GM12864 (cell line): ENCODE measurements at places on chromosomes 5 and 9.

- DNase-seq: no peak
Measured at GRCh38 chr5:141951332-141951781, 6.6 kb downstream of the PCDH12 start.

DNA sequence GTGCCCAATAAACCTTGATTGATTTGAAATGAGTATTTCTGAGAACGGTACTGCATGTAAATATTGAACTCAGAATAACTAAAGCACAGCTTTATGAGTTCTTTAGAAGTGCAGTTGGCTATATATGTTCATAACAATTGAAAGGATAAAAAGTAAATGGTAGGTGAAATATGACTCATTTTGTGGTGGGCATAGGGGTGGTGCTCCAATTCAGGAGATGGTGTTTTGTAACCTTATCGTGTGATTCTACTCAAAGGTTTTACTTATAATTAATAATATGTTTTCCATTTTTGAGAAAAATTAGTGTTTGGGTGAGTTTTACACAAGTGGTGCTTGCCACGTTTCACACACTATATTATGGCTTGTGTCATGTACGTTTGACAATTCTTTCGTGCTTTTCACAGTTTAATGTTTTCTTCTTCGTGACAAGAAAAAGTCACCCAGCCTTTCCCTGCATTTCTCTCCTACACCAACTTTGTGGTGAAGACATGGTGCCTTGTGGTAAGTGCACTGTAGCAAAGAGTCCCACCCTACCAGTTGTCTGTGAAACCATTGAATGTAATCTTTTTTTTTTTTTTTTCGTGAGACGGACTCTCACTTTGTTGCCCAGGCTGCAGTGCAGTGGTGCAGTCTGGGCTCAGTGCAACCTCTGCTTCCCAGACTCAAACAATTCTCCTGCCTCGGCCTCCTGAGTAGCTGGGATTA is 492.5 kb upstream of the SGCD start:
- no peak for DNase-seq

DNA sequence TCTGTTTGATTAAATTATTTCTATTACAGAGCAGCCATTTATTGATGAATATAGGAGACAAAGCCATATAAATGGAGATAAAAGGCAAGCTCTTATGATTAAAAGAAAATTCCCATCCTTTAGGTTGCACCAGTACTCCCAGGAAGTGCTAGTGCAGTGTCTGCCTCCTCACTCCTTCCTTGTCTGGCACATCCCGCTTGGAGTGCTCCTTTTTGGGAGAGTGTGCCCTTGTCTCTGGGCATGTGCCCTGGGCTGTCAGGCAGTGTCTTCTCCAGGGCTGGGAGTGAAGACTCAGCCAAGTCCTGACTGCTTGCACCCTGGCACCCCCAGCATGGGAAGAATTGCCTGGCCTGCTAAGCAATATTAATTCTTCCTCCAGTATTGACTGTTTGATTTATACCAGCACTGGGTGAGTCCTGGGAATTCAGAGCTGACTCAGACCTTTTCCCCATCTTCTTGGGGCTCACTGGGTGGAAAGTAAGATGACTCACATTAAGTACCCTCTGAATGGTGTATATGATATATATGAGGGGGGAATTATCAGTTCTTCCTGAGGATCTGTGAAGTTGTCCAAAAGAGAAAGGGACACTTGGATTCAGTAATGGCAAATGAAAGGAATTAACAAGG is 62.1 kb downstream of the ZSWIM6 start:
- DNase-seq: no peak

- DNase-seq: no peak
Measured at GRCh38 chr5:94174748-94175411, 433.5 kb upstream of the POU5F2 start.

DNA sequence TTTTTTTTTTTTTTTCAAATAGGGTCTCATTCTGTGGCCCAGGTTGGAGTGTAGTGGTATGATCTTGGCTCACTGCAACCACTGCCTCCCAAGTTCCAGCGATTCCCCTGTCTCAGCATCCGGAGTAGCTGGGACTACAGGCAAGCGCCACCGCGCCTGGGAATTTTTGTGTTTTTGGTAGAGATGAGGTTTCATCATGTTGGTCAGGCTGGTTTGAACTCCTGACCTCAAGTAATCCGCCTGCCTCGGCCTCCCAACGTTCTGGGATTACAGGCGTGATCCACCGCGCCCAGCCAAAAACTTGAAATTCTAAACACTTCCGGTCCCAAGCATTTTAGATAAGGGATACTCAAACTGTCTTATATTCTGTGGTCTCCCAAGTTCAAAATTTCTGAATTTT is 718.9 kb upstream of the MEF2C start:
- no peak for DNase-seq

DNA sequence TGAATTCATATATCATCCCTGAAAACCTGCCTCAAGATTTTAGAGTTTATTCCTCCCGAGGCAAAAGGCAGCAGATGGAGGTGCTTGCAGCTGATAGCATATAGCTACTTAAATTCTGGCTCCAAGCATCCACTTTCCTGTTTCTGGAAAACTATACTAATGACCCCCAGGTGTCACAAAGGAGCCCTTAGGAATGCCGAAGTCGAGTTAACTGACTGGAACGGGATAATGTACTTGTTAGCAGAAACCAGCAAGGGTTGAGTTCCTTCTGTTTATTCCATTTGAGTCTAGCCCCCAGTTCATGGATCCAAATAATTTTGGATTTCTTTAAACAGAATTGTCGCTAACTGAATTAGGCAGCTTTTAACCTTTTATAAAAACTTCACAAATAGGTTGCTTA is 44.5 kb downstream of the PTTG1 start:
- DNase-seq: no peak

- DNase-seq: no peak
Measured at GRCh38 chr9:76588316-76588715, 129.3 kb downstream of the GCNT1 start.

DNA sequence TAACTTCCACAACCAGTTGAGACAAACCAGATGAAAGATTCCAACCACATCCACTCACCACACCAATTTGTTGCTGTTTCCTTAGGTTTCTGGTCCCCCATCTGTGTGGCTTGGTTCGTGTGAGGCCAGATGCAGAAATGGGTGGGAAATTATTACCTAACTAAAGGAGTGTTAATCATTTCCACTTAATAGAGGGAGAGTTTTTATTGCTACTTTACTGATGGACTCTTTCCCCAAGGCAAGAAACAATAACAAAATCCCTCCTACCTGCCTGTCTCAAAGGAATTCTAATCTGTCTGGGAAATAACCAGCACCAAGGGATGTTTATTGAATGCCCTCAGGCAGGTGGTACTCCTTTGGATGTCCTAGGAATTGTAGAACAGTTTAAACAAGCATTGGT is 76.3 kb downstream of the TMEM167A start:
- no peak for DNase-seq

- no peak for DNase-seq
Measured at GRCh38 chr9:70641631-70642030, 227.2 kb upstream of the KLF9 start.

DNA sequence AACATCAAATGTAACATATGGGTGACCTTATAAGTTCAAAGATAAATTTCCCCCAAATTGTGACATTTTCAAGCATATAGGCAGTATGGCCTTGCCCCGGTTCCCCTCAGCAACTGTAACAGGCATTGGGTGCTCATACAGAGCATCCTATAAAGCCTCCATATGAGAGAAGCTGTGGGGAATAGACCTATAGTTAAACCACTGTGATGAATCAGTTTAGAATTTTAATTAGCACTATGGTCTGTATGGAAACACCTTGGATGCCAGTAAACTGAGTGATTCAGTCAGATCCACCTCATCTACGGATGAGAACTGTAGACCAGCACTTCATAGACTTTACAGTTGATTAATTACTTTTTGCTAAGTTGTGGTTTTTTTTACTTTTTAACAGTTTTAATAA is 79.4 kb downstream of the ERCC6L2 start:
- no peak for DNase-seq

GRCh38 chr5:141816598-141817399 is 61.4 kb downstream of the PCDH1 start:
- no peak for DNase-seq

GRCh38 chr9:27423915-27424710 is 100.0 kb upstream of the IFNK start:
- no peak for DNase-seq

DNA sequence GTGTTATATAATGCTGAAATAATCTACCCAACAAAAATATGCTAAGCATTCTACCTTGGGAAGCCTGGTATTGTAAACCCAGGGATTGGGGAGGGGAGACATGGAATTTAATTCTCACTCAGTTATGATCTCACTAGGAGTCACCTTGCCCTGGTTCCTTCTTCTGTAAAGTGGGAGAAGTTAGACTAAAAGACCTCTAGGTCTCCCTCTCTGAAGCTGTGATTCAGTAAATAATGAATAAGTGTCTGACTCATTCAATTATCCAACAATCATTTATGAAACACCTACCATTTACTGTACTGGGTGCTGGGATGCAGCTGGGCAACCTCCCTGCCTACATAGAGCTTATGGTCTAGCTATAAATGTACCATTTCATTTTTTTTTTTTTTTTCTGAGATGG is 20.2 kb upstream of the SPARC start:
- no peak for DNase-seq

DNA sequence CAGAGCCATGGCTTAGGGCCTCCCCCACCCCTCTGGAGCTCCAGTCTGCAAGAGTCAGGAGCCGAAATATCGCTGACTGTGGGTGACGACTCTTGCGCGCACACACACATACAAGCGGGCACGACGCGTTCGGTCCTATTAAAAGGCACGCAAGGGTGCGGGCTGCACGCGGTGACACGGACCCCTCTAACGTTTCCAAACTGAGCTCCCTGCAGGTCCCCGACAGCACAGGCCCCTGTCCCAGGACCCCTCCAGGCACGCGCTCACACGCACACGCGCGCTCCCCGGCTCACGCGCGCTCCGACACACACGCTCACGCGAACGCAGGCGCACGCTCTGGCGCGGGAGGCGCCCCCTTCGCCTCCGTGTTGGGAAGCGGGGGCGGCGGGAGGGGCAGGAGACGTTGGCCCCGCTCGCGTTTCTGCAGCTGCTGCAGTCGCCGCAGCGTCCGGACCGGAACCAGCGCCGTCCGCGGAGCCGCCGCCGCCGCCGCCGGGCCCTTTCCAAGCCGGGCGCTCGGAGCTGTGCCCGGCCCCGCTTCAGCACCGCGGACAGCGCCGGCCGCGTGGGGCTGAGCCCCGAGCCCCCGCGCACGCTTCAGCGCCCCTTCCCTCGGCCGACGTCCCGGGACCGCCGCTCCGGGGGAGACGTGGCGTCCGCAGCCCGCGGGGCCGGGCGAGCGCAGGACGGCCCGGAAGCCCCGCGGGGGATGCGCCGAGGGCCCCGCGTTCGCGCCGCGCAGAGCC is at the start of gene GRIN1:
TSS of gene GRIN1 (plus strand) at position 433 of the 746 bp plus-strand sequence. CDS start 333 bp downstream, outside the sequence.
- DNase-seq: no peak

GRCh38 chr5:125928663-125929062 is 494.5 kb upstream of the GRAMD2B start:
- no peak for DNase-seq

- DNase-seq: no peak
Measured at GRCh38 chr5:15538516-15538915, 38.5 kb downstream of the FBXL7 start.

DNA sequence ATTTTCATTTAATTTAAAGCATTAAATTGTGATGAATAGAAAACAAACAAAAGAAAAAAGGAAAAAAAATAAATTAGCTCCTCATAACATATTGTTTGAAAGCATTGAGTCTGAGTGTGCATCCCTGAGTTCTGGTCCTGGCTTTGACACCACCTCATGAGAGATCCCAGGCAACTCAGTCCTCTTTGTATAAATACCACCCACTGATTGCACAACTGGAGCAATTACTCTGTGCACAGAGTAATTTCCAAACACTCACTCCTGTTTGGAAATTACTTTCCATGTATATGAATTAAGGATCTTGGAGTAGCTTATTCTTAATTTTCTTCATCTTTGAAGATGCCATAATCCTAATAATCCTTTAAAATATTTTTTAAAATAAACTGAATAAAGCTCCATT is 59.4 kb upstream of the C5orf46 start:
- no peak for DNase-seq

DNA sequence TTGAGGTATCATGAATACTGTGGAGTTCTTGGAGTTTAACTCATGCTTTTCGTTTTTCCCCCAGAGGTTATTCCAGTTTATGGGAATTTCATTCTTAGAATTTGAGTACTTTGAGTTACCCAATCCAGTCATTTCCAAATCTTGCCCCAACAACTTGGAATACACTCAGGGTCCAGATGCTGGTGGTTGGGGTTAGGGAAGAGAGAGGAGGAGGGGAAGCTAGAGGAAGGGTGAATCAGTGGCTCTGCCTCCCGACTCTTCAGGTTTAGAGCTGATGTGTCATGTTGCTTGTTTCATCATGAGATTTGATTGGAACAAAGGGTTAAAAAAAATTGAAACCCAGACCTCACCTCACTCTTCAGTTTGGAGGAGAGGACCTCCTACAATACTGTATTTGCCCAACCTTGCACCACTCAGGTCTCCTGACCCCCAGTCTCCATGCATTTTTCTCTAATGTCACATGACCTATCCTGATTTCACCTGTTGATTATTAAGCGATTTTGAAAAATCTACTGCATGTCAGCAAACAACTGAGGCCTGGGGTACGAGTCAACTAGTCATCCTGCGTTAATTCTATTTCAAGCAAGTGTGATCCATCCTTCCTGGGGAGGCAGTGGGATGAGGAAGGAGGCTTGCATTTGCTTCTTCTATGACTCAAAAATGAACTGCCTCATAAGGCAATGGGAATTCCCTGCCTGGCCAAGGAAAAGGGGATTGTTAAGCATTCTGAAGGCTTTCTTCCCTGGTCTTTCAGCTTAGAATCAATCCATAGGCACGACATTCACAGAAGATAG is 6.2 kb upstream of the SLC1A3 start:
- no peak for DNase-seq

DNA sequence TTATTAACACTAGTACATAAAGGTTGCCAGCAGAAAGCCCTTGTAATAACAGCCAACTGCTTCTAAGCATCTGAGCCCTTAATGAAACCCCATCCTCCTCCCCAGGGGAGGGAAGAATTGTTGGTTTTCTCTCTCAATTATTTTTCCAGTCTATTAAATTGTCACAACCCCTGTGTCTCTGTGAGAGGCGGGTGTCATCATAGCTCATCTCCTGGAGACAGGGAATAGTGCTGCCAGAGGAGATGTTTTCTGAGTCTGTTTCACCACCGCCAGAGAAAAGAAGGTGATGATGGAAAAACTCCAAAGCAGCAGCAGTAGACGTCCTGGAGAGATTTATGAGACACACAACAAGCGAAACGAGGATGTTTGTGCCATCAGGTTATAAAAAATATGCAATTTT is 271.1 kb upstream of the NMUR2 start:
- no peak for DNase-seq

DNA sequence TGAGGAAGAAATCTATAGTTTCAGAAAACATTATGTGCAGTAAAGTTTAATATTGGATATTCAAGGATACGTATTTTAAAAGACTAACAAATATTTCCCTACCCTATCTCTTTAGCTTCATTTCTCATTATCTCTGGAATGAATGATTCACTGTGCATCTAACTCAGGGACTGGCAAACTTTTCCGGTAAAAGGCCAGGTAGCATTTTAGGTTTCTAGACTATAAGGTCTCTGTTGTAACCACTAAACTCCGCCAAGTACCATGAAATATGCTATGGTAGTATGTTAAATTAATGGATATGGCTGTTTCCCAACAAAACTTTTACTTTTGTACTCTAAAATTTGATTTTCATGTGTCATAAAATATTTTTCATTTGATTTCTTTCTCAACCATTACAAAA is 13.2 kb downstream of the FEM1C start:
- no peak for DNase-seq
